Kasumi-1 (cell line): ENCODE measurements at places on chromosomes 5 and 9.

DNA sequence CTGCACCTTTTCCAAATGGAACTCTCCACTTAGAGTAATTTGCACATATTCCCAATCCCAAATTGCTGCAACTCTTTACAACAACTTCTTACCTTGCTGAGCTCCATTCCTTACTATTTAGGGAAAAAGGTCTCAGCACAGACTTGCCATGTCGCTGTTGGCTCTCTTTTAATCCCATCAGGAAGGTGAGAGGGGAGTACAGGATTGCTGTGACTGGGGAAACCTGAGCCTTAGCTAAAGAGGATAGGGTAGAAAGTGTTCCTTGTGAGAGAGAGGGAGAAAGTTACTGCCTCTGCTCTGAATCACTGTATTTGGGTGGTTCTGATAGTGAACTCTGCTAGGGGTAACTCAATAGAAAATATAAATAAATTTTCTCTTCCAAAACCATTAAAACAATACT is 43.7 kb upstream of the GABRA1 start:
- DNase-seq: no peak

- no peak for DNase-seq
These were observed 237.5 kb downstream of the CD180 start for GRCh38 chr5:66958980-66959641.

DNA sequence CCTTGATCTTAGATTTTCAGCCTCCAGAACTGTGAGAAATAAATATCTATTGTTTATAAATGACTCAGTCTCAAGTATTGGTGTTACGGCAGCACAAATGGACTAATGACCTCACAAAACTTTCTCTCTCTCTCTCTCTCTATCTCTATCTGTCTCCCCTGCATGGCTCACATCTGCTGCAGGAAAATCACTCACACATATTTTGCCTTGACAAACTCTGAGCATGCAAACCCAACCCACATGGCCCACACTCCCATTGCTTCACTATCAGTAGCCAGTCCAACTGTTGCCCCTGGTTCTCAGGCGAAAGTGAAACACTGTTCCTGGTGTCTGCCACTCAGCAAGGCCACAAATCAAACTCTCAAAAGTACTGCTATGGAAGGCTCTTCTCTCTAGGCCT is 66.4 kb upstream of the PIK3R1 start:
- DNase-seq: no peak

DNA sequence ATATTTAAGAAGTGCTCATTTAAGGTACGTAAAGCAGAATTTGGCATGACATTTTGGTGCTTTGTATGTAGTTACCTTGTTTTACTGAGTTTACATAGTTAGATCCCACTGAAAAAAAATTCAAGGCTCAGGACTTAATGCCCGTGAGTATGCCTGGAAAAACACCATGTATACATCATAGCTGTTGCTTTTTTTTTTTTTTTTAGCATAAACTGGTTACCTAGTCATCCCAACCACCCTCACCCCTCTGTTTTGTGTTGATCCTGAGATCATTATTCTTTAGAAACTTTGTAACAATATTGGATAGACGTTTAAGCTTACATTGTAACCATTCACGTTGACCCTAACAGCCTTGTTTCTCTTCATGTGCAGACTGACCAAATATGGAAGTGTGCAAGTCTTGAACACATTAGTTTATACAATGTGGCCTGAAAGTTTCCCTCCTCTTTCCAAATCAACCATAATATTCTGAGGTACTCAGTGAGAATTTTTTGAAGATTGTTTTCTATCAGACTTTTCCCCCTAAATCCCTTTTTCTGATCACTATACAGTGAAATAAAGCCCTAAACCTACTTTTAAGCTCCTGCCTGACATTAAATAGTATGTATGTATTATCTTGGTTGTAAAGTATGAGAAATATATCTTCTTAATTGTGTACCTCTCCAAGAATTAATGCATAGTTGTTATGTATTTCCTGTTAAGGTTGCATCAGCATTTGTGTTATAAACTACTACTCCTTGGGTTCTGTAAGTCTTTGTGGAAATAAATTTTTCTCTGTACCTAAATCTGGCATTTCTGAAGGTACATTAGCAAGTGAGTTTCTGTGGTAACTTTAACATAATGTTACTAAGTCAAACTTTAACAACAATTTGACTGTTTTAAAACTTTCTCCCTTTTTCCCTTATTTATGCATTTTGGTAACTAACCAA is 4.4 kb downstream of the RABGAP1 start:
- no peak for DNase-seq

- DNase-seq: no peak
These were observed 2.3 kb downstream of the RALGPS1 start for GRCh38 chr9:126916909-126917308.
